ENCODE measurements at places on chromosomes 13 and 19. TPM values are rescaled to one million over a fixed set of nuclear protein-coding genes. Genes with fewer than 3 reads are reported as not detected.

KLK15 gene
- not detected for total RNA-seq

GRCh38 chr19:12669270-12670158, 2.9 kb downstream of the WDR83 start:
- peak; percentile 53 for DNase-seq
- peak overlapping the region; percentile 93 for H3K4me3 ChIP-seq
- H3K27ac ChIP-seq: peak overlapping the region; percentile 98

DNA sequence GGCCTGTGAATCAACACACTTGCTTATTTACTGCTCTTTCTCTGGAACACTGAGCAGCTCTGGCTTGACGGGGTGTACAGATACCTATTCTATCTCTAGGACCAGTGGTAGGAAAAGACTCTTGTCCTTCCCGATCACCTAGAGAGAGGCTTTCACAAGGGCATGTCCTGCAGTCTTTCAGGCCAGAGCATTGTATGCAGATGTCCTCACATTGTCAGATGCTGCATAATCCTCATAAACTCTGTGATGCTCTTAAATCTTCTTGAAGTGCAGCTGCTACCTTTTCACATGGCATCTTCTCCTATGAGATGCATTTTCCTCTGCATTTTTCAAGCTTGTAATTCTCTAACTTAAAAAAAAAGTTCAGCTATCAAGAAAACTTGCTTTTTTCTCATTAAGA, 369.4 kb downstream of the OLFM4 start:
- H3K36me3 ChIP-seq: no peaks in the 10 kb centered on the region
- no peaks in the 10 kb centered on the region for H3K27me3 ChIP-seq
- H3K4me3 ChIP-seq: no peak overlapping the region
- no peaks in the 10 kb centered on the region for H3K4me1 ChIP-seq

DNA sequence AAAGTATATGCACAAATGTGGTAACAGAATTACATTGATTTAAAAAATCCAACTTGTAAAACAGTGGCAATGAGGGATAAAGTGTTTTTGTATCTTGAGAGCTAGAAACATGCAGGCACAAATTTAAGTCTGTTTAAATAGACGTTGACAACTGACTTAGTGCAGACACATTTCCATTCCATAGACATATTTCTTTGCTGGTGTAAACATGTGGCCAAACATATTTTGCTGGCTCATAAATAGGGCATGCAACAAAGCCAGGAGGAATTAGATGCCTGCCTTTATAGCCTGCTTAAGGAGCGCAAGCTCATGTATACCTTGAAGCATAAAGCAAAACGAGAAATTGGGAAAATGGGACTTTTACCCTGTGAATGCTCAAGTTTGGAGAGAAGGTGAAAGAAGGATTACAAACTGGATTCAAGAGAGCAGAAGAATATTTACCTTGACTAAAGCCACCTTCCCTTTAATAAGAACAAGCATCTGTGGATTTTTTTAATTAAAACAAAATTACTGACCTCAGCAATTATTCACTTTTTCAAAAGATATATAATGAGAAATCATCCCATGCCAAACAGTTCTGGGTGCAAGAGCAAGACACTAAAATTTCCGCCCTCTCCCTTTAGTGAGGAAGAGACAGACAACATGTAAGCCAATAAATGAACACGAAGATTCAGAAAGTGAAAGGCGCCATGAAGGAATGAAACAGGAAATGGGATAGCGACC, 71.0 kb downstream of the DCT start:
- H3K27ac ChIP-seq: no peak overlapping the region
- no peak for DNase-seq
- no peaks in the 10 kb centered on the region for H3K27me3 ChIP-seq
- no peaks in the 10 kb centered on the region for H3K4me1 ChIP-seq
- no peak overlapping the region for H3K4me3 ChIP-seq

- H3K27me3 ChIP-seq: no peaks in the 10 kb centered on the region
- no peak overlapping the region for H3K27ac ChIP-seq
- no peaks in the 10 kb centered on the region for H3K36me3 ChIP-seq
- no peak overlapping the region for H3K4me3 ChIP-seq
- DNase-seq: no peak
- no peaks in the 10 kb centered on the region for H3K4me1 ChIP-seq
These were observed 389.9 kb downstream of the RFC3 start for GRCh38 chr13:34207872-34208271.

FXYD3 gene
- not detected for total RNA-seq

GRCh38 chr13:102751886-102752285, 21.7 kb downstream of the TEX30 start:
- DNase-seq: no peak
- no peak overlapping the region for H3K27ac ChIP-seq
- no peaks in the 10 kb centered on the region for H3K36me3 ChIP-seq
- H3K27me3 ChIP-seq: no peaks in the 10 kb centered on the region
- H3K4me1 ChIP-seq: no peaks in the 10 kb centered on the region

PSG3 gene
- total RNA-seq: not detected

- H3K27me3 ChIP-seq: peaks cover 2% of the 10 kb centered on the region
- no peak overlapping the region for H3K4me3 ChIP-seq
- no peak for DNase-seq
- no peak overlapping the region for H3K27ac ChIP-seq
These were observed 72.5 kb downstream of the FREM2 start for GRCh38 chr13:38759390-38759789.

Data from Panc1 (cell line).